ELF-1 (cell line): ENCODE measurements at places on chromosomes 2 and 18.

DNA sequence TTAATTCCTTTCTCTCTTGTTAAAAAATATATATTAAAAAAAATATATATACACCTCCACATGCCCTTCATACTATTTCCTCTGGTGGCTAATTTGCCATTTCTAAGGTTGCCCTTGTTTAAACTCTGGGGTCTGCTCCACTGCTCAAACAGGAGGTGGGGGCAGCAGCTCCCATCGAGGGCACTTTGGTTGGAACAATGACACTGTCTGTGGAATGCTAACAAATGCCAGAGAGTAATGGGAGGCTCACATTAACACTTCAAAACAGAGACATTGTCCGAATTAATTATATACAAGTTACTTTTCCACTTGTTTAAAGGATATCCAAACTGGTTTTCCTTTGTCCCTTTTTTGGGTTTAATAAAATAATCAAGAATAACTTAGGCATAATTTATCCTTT is 58.8 kb upstream of the CD302 start:
- no peak for DNase-seq

GRCh38 chr18:63897072-63897471 is 9.6 kb downstream of the SERPINB2 start:
- peak; percentile 23 for DNase-seq

- no peak for DNase-seq
These were observed 26.4 kb upstream of the PKDCC start for GRCh38 chr2:42021464-42021863.

GRCh38 chr2:46901611-46902010 is 14.0 kb downstream of the MCFD2 start:
- DNase-seq, result no peak
